ENCODE measurements at places on chromosomes 2 and 18.

DNA sequence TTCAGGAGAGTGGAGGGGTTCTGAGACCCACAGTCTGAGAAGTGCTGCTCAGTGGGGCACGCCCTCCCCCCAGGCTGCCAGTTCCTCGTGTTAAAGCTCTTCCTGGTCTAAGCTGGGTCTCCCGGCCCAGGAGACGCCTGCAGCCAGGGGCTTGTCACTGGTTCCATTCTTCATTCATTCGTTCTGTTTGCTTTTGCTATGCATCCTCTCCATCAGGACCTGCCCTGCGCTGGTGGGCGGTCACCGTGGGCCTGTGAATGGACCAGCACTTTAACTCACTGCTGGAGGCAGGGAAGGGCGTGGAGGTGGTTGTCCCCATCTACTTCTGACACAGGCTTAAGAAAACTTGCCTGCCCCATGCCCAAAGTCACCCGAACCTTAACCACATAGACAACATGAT is 272.8 kb upstream of the HDAC4 start:
- no peak for DNase-seq

- peak; percentile 72 for DNase-seq
Measured at GRCh38 chr2:234496835-234497593, at the start of gene ARL4C. Gene ARL4C (minus strand): TSS chr2:234497081. CDS start chr2:234496586, 495 bp downstream.

DNA sequence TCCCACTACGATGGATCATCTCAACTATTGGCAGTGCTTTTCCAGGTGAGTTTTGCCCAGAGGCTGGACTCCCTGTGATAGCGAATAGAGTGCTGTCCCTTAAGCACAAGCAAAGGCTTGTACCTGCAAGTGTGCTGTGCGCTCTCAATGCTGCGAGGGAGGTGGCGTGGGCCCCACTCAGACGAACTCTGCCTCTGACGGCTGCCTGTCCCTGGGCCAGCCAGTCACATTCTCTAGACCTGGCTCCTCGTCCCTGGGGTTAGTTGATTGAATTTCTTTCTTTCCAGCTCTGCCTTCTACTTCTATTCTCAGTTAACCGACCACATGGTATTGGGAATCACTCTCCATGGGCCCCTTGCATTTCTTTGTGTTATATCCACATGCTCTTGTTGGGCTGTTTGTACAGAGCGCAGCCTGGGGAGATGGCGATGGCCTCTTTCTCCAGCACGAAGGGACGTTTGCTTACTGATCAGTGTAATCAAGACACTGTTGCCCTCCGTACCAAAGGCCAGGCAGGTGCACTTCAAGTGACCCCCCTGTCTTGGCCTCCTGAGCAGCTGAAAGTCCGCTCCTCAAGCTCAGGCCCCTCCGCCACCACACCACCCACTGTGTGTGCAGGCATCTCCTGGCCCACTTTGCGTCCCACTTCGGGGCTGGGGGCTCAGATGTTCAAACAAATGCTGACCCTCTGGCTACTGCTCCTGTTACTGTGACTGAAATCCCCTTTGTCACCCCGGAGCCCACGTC is 151.3 kb downstream of the ZNF236 start:
- no peak for DNase-seq

GRCh38 chr18:2994603-2995432 is 18.1 kb downstream of the LPIN2 start:
- DNase-seq, result peak; percentile 76

DNA sequence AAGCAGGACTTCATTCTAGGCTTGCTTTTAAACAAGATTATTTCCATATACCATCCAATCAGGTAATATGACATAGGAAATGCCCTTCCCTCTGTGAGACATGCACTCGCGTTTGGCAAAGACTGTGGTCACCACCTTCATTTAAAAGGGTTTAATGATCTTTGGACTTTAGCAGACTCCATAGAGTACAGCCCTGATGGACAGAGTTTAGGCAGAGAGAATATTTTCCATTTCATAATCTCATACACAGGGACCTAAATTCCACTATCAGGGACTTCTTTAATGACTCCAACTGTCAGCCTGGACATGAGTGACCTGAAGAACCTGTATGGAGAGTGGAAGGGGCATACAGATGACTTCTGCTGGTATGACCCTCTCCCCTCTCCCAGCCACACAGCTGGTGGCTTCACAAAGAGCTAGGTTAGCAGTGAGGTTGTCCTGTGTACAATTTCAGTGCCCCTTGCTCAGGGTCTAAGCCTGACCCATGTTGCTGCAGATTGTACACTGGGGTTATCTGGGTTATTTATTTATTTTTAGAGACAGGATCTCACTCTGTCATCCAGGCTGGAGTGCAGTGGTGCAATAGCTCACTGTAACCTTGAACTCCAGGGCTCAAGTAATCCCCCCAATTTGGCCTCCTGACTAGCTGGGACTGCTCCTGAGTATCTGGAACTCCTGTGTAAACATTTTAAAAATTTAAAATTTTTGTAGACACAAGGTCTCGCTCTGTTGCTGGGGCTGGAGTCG is 59.2 kb downstream of the PTPRM start:
- DNase-seq, result no peak
